HT1080 (cell line): ENCODE measurements at places on chromosomes 5 and 9.

DNA sequence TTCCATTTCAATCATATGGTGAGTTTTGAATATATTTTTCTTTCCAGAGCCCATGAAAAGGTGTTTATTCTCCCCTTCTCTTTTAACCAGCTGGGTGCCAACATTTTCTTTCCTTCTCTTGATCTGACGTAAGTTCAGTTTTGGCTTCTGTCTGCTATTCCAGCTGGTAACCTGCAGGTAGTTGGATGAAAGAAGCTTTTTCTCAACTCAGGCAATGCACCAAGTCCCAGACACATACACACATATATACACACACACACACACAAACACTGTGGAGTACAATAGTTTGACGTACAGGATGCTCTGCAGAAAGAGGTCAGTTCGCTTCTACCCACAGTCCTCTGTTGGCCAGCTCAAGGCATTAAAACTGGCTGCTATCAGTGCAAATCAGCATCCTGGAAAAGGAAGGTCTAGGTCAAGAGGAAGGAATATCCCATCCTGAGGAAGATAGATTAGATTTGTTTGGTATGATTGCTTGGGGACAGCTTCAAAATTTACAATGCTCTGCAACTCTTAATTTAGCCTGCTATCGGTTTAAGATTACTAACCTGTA is 214.3 kb upstream of the SEMA6A start:
- no peak for DNase-seq

DNA sequence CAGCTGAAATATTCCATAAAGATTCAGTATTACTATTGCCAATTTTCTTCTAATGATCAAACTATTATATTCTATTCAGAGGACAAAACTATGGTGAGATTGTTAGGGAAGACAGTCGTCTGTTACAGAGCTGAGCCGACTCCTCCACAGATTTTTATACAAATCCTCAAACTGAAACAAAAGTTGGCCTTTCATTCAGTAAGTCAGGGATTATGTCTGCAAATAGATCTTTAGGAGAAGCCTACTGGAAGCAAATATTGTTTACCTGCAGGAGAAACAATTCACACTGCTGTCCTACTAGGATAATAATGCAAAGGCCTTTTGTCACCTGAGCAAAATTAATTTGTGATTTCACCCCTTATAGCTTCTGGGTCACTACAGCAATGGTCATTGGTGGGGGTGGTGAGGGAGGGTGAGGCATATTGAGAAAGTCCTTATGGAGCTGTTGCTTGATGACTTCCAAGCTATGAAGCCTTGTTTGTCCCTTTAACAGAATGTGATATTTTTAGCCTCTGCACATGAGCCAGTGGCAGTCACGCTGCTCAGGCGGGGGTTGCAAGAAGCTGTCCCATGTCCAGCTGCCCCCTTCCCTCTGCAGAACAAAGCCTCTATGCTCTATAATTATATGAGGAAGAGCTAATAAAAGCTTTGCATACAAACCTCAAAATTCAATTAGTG is 200.5 kb upstream of the KLF9 start:
- no peak for DNase-seq

DNA sequence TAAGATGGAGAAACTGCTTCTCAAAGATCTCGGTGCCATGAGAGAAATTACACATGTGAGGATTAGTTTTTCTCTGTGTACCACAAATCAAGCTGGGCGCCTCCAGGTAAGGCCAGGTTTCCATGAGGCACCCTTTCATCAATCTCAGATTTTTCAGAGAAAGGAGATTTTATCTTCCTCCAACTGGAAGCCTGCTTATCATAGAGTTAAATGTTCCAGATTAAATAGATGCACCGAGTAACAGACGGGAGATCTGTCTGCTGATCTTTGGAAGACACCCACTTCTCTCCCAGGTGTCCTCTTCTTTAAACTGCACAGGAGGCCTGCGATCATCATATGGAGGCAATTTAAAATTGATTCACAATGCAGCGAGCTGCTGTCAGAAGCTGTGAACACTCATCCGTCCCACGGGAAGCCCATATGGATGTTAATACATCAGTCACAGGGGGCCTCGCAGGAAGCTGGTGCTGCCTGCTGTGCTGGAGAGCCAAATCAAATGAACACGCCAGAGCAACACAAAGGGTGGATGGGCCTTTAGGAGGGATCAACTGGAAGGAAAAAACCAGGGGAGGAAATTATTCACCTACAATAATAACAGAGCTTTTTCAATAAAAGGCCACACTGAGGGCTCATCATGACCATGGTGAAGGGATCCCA is 93.3 kb downstream of the TLE1 start:
- DNase-seq = no peak

DNA sequence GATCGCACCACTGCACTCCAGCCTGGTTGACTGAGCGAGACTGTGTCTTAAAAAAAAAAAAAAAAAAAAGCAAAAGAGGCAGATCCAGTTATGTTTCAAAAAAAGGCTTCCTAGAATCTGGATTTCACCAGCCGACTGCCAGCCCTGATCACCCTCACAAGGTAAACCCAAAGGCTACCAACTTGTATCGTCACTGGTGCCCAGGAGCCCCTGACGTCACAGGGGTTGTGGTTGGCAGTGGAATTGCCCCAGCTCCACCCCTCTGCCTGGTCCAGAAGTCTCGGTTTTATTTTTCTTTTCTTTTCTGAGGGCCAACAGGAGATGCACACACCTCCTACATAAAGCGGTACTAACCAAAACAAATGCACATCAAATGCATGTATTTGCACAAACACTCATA is 6.0 kb upstream of the LMX1B start:
- no peak for DNase-seq

GRCh38 chr9:68750255-68750654 is 45.2 kb downstream of the PIP5K1B start:
- DNase-seq = no peak

- no peak for DNase-seq
Observed at GRCh38 chr9:106074006-106074405, 379.7 kb downstream of the TMEM38B start.

DNA sequence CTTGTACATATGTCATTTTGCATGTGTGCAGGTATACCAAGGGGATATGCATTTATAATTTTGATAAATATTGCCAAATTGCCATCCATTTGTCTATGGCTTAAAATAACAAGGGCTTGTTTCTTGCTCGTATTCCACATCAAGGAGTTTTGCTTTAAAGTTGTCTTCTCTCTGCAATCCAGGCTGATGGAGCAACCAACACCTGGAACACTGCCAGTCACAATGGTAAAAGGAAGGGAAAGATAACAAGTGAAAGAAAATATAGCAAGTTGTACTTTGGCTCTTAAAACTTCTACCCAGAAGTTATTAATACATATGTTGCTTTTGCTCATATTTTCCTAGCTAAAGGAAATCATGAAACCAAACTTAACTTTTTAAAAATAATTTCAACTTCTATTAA is 156.9 kb downstream of the UNC13B start:
- no peak for DNase-seq

- DNase-seq = no peak
Observed at GRCh38 chr5:126961128-126961527, 69.2 kb downstream of the MARCHF3 start.

DNA sequence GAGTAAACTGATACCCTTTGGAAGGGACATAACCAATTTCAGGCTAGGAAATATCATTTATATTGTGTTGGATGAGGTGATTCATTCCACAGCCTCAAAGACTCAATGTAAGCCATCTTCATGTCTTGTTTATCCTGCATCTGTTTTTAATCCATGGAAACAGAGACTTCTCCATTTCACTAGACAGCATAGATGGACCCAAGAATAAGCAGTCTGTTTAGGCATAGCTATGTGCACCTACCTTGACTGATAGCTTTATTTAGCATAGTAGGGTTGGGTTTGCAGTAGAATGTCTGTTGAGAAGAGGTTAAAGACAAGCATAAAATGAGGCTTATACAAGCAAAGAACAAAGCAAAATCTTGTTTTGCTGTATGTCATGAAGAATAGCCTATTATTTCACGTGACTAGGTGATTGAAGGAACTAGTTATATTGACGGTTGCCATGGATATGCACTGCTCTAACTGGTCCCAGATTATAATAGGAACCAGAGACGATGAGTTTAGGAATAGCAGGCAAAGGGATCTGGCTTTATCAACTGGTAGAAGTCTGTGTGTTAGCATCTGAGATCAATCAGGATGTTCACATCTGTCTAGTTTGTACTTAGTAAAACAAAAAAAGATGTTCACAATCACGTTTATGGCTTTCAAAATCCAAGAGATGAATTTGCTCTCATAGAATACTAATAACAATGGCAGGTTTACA is 154.8 kb upstream of the KLF9 start:
- no peak for DNase-seq

DNA sequence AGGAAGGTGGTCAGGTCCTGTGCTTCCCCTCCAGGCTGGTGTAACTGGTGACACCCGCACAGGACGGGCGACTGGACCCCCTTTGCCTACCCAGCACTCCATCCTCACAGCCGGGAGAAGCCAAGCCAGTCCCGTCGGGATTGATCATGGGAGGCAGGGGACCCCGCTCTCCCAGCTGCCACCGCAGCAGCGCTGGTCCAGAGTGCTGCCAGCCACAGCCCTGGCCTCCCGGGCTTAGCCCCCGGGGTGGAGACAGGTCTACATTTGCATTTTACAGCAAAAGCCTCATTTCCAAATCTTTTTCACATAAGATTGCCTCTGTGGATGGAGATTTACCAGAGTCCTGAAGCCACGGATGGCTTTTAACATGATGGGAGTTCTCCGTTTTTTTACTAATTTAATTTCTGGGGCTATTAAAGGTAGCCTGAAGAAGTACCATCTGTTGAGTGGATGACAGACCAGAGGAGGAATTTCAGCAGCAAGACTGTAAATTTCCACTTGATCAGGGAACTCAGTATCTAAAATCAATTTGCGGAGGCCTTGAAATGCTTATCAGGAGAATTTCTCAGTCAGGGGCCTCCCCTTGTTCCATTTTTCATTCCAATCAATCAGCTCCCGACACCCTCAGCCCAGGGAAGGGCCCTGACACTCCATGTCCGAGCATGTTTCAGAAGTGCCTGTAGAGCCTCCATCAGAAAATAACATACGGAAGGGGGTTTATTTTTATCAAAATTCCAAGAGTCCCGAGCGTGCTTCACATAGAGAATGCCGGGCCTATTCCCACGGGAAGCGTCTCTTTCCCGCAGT is 80.6 kb downstream of the OLFM1 start:
- DNase-seq = no peak

DNA sequence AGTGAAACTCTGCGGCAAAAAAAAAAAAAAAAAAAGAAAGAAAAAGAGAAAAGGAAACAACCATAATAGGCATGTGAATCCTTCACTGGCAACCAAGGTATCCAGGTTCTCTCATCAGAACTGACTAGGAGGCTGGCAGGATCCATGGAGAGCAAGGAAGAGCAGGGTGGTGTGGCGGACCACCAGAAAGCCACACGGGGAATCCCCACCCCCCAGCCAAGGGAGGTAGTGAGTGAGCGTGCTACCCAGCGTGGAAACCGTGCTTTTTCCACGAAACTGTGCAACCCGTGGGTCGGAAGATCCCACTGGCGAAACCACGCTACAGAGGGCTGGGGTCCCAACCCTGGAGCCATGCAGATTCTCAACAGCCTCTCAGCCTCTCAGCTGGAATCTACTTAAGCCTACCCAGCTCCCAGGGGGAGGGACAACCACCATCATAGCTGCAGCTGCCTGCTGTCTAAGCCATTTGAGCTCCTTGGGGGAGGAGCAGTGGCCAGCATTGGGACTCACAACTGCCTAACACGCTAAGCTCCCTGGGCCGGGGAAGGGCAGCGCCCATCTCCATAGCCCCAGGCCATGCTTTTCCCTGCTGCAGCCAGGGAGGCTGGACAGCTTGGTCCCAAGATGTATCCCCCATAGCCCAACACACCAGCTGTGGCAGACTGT is 91.6 kb downstream of the PRELID2 start:
- peak; percentile 18 for DNase-seq

DNA sequence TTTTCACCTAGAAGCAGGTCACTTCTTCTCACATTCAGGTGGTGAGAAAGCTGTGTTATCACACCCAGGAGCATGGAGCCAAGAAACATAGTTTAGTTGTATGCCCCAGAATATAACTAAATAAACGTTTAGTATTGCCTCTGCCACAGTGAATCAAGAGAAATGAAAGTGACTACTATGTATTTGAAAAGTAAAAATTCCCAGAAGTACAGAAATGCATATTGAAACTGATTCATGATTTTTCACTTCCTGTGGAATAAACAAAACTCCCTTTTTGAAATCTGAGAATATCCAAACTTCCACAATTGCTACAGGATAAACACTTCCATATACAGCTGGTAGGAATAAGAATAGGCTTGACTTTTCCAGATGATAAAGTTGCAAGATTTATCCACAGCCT is 15.3 kb upstream of the NINJ1 start:
- DNase-seq = no peak

GRCh38 chr5:95701074-95701473 is 18.3 kb upstream of the SPATA9 start:
- no peak for DNase-seq

DNA sequence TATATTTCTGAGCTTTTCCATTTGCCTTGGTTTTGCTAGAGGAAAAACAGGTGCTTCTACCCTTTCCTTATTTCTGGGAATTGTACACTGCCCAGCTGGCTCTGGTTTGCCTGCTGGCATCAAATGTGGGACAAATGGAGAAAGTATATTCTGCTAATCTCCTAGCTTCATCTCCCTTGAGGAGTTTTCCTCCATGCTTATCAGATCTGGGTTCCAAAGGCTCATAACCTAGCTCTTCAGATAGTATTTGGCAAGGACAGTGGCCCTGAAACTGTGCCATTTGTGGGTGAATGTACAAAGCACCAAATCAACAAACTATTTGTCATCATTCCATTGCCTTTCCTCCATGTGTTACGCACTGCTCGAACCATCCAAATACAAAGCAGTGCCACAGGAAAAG is 16.2 kb downstream of the PRLR start:
- no peak for DNase-seq

DNA sequence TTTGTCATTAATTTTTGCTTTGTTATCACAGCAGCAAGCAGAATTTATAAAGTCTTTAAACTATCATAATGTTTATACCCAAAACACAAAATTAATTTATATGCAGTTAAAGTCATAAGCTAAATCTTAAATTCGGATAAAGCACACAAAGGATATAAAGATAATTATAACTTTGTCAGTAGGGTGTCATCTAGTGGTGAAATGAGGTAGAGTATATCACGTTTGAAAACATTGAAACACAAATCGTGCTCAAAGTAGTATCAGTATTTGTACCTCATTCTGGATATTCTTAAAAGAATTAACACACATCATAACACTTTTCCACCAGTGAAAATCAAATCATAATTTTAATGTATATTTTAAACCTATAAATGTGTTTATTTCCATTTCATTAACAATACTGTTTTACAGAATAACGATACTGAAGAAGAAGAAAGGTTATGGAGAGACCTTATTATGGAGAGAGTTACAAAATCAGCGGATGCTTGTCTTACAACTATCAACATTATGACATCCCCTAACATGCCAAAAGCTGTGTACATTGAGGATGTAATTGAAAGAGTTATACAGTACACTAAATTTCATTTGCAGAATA is 129.5 kb downstream of the NIPBL start:
- peak; percentile 7 for DNase-seq

DNA sequence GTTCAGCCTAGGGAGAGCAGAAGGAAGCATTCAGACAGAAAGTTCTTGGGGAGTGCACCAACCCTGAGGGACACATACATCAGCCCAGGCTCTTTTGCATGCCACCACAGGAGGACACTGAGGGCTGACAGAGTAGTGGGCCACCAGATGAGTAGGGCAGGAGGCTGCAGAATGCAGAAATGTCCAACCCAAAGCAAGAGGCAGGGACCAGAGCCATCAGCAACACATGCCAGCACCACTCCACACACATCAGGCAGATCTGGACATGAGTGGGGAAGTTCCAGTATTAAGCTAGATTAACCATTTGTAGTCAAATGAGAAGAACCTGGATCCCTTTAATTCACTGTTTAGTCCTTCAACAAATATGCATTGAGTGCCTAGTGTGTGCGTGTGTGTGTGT is 35.7 kb upstream of the OTULINL start:
- DNase-seq = no peak

- no peak for DNase-seq
Observed at GRCh38 chr5:58244819-58245475, 214.9 kb downstream of the PLK2 start.
